SW 1271 (cell line): ENCODE measurements at places on chromosomes 3 and 15.

GRCh38 chr3:175198991-175199783, 340.1 kb downstream of the NAALADL2 start:
- DNase-seq: no peak

- DNase-seq: peak; percentile 27
Observed at GRCh38 chr15:69074001-69074842, 59.7 kb downstream of the NOX5 start.

GRCh38 chr3:77618686-77619085, 578.8 kb downstream of the ROBO2 start:
- no peak for DNase-seq

- no peak for DNase-seq
Observed at GRCh38 chr3:154122912-154123559, 1.8 kb downstream of the ARHGEF26 start.

GRCh38 chr15:45646220-45646619, 11.4 kb downstream of the SQOR start:
- DNase-seq: peak; percentile 8

GRCh38 chr3:21751886-21752285, 876 bp upstream of the ZNF385D start:
- DNase-seq: no peak

DNA sequence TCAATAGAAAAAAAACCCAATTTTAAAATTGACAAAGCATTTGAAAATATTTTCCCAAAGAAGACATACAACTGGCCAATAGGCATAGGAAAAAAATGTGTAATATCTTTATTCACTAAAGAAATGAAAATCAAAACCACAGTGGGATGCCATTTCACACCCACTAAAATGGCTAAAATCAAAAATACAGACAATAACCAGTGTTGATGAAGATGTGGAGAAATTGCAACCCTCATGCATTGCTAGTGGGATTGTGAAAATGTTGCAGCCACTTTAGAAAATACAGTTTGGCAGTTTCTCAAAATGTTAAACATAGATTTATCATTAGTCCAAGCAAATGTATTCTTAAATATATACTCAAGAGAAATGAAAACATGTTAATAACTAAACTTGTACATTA, 315.1 kb upstream of the GPR149 start:
- DNase-seq: no peak

- DNase-seq: peak; percentile 64
Observed at GRCh38 chr3:31132132-31132769, 237.8 kb upstream of the GADL1 start.

DNA sequence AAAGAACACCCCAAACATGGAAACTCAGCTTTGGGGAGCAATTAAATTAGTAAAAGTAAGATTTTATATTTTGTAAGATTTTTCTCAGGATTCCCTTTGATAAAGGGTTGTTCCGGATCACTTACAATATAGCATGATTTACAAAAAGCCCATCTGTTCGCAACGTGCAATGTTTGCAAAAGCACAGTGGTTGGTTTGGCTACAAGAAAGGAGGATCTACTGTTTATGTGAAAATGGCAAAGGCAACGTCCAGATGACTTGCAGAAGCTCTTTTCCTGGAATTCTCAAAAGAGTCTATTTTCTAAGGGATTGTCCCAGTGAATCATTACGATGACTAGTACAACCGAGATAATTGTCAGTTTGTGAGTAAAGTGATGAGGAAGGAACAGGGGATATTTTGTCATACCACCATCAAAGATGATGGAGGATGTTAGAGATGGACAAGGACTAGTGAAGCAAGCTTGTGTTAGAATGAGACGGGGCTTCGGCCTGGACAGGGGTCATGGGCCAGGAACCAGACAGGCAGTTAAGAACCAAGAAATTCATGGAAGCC, 71.6 kb downstream of the CRYGS start:
- DNase-seq: no peak

DNA sequence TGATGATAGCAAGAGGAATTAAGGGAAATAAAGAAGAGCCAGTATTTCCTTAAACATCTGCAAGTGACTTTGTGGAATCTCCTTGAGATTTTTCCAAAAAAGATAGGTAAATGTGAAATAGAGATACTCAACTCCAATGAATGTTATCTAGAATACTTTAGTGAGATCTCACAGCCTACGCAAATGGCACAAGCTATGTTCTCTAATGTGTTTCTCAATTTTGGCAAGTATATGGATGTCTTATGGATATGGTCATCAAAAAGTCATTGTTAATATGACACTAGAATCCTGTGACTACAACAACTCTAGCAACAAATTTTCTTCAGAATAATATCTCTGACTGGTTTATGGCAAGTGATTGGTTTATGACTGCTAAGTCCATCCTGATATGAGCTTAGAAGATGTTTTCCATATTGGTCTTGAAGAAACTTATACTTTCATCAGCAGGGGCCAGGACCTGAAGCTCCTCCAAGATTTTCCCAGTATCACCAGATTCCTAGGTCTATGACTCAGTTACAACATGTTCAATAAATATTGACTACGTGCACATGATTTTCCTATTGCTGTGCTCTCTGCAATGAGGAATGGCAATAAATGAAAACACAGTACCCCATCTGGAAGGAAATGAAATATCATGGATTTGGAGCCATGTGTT, 170.9 kb upstream of the THBS1 start:
- DNase-seq: no peak

- DNase-seq: peak; percentile 97
Observed at GRCh38 chr15:86624261-86625036, 544.8 kb downstream of the AGBL1 start.

GRCh38 chr15:24772266-24772665, 96.7 kb downstream of the NPAP1 start:
- no peak for DNase-seq

GRCh38 chr15:41553731-41554130, 5.3 kb upstream of the TYRO3 start:
- no peak for DNase-seq

DNA sequence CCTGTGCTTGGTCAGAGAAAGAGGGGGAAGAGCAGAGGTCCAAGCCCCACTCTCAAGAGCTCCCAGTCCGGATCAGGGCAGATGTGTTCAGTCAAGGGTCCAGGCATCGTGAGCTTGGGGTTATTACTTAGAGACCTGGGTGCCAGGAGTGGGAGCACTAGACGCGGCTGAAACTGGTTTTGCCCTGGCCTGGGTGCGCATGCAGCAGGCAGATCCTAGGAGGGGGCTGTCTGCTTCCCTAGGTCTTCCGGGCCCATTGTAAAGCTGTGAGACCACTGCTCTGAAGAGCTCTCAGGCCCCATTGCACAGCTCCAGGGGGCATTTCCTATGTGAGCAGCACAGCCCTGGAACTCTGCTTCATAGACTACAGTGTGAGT, 204.9 kb upstream of the LINGO1 start:
- DNase-seq: no peak

DNA sequence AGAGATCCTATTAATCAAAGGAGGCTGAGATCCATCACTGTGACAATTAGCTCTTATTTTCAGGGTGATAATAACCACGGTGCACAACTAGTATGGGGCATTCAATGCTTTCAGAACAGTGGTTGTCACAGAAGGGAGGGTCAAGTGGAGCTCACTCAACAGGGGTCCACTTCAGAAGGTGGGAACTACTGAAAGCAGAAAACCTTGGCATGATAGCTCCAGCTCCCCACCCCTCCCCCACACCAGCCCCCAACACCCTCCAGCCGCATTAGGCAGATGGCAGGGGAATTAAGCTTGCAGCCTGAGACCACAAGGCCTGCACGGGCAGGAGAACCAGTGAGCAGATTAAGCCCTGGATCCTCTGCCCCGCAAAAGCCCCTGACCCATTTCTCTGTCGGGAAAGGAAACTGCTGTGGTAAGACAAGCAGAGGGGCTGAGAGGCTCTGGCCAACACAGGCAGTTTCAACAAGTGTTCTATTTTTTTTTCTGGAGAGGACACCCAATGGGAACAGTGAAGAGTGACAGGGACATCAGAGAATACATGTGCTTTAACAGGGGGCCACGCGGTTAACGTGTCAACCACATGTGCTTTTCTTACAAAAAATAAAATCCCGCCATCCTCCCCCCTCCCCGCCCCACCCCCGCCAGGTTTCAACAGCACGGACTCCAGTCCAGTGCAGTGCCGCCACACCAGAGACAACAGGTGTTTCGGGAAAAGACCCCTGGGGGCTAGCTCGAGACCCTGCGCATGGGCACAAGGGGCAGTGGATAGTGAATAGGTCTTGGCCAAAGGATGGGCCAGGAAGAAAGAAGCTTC, 997 bp downstream of the FYCO1 start:
- no peak for DNase-seq

DNA sequence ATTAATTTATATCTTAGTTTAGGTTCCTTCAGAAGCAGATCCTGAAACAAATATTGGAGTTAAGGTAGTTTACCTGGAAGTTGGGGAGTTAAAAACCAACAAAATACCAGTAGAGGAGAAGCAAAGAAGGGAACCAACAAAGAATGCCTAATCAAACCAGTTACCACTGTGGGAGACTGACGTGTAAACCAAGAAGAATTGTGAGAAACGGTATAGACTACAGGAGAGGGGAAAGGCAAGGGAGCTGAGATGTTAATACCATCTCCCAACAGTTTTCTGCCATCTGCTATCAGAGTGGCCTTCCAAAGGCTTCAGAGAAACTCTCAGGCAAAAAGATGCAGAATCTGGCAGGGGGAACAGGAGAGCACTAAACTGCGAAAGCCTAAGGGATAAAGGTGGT, 53.5 kb downstream of the BFSP2 start:
- DNase-seq: no peak

DNA sequence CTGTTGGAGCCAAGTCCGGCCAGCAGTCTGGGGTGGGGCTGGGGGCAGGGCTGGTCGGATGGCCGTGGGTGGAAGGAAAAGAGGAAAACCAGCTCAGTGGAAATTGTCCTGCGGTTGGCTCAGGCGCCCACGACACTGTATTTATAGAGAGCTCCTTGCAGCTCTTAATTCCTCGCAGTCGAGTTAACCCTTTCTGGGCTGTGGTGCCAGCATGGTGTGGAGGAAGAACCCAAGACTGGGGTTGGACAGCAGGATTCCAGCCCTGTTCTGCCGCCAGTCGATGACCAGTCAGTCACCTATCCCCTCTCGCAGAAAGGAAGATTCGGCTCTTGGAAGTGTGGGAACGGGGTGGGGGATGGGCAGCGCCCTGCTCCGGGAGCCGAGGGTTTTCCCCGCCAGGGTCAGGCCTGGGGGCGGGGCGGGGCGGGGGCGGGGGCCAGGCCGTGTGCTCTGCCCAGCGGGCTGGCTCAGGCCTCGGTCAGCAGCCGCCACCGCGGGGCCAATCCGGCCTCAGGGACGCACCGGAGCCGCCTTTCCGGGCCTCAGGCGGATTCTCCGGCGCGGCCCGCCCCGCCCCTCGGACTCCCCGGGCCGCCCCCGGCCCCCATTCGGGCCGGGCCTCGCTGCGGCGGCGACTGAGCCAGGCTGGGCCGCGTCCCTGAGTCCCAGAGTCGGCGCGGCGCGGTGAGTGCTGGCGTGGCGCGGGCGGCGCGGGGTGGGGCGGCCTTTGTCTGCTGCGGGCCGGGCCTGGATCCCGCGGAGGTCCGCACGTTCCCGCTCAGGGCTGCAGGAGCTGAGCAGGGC, at the start of gene CD276:
Gene CD276 (plus strand): TSS at position 607 of the 804 bp plus-strand sequence. CDS start 15,257 bp downstream, outside the sequence.
- DNase-seq: peak; percentile 37

GRCh38 chr15:23467110-23467600, 20.1 kb upstream of the GOLGA6L2 start:
- DNase-seq: peak; percentile 6

DNA sequence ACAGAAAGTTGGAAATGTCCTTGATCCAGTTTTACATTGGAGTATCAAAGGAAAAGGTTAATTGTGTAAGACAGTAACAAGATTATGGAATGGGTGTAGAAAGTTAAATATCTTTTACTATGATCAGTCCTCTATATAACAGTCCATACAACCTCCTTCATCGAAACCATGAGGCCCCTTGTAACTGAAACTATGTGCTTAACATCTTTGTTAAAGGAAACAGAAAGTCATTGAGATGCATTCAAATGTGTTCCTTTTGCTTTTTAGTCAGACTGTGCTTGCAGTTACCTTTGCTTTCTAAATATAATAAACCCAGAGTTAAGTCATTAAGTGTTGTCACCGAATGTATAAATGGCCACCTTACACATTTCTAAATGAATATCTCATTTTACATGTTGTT, 1298.5 kb downstream of the ROBO2 start:
- DNase-seq: no peak

DNA sequence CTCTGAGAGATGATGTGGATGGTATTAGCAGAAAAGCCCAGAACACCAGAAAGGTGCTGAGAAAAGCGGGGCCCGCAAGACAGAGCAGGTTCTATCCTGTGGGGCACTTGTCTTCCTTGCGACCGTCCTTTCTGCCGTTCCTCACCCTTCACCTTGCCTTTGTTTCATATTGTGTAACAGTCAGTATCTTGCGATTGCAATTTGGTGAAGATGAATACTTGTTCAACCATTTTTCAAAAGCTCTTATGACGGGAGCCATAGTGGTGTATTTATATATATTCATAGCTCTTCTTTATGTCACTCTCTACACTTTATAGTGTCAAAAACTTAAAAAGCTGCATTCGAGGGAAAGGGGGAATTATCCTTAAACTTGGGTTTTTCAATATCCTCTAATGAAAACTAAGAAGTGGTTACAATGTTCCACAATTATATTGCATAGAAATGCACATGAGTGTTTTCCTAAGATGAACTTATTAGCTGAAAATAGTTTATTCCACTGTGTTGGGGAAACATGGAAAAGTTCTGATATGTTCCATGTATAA, 797 bp downstream of the MAP3K13 start:
- no peak for DNase-seq

DNA sequence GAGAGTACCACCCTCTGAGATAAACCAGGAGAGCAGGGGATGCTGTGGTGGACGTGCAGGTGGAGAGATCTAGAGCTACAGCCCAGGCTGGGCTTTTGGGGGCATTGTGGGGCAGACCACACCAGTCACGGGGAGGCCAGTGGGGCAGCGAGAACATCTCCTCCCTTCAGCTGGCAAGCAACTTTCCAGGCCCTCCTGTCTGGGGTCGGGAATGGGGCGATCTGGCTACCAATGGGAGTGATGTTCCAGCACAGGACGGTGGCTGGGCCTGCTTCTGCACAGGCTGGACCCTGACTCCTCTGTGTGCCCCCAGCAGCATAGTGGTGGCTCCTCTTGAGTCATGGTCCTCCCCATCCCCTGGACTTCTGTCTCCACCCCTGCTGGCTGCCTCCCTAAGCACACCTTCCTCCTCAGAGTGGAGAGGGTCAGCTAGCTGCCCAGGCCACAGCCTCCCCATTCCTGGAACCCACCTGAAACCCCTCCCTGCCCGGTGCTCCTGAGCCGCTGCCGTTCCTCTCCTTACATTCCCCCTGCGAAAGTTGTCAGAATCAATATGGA, 16.1 kb downstream of the IRAK2 start:
- DNase-seq: no peak
